ENCODE measurements at places on chromosomes 12 and 14.
A peak's percentile ranks its signal among the peaks of the same experiment; 100 is the strongest.

GRCh38 chr12:115945491-115945885, 332.0 kb downstream of the MED13L start:
- DNase-seq = no peak

DNA sequence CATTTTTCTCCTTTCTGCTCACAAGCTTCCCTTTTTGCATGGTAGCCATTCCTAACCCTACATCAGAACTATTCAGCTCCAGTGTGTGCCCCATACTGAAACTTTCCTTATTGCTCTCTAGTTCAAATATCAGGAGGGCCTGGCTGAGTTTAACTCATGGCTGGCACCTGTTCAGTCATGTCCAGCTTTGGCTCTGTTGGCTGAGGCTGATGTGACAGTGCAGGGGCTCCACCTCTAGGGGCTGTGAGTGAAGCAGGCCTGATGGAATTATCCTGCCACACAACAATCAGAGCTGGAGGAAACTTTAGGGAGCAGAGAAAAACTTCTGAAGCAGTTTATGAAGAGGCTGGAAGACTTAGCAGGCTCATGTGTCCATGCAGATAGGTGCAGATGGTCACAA, 8.5 kb downstream of the COQ6 start:
- DNase-seq = no peak

DNA sequence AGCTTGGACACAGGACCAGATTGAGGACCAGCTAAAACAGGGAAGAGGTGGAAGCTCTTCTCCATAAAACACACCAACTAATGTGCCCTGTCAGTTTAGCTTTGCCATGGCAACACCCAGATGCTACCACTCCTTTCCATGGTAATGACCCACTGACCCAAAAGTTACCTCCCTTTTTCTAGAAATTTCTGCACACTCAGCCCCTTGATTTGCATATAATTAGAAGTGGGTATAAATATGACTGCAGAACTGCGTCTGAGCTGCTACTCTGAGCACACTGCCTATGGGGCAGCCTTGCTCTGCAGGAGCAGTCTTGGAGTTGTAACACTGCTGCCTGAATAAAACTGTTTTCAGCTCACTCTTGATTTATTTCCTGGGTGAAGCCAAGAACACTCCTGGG, 3.2 kb upstream of the TDG start:
- DNase-seq = no peak

DNA sequence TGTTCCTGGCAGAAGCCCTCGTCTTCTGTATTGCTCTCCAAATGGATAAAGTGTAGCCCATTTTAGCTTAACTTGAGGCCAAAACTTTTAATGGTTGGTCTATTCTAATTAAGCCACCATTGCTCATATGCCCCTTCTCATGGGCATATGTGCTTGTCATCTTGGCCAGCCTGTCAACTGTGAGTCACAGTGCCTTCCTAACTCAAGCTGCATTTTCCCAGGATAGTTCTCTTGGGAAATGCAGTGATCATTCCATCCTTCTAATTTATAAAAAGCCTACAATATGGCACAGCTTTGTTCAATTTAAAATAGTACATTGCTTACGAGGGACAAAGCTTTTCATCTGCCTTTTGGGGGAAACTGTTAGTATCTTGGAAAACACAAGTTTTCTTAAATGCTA, 6.6 kb downstream of the PTHLH start:
- DNase-seq = no peak

DNA sequence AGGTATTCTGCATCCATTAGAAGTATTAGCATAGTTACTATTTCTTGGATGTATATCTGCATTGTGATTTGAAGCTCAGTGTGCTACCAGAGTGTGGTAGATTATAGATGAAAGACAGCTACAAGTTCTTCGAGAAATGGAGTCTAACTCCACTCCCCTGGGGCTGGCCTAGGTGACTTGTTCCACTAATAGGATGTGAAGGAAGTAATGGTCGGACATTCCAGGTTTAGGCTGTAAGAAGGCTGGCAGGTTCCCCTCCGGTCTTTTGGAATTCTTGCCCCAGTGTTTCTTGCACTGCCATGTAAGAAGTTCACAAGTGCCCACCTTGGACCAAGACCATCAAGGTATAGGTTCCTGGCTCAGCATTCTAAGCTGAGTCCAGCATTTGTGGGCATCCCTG, 236.4 kb downstream of the FLRT2 start:
- DNase-seq = no peak

- DNase-seq = peak; percentile 48
These were observed 10.0 kb upstream of the GPR68 start for GRCh38 chr14:91254461-91254860.

GRCh38 chr12:84421103-84421502, 491.5 kb downstream of the SLC6A15 start:
- DNase-seq = no peak

- DNase-seq = no peak
These were observed 94.3 kb upstream of the ETV6 start for GRCh38 chr12:11555195-11555594.

- no peak for DNase-seq
These were observed 109.0 kb upstream of the AMIGO2 start for GRCh38 chr12:47188576-47189441.

DNA sequence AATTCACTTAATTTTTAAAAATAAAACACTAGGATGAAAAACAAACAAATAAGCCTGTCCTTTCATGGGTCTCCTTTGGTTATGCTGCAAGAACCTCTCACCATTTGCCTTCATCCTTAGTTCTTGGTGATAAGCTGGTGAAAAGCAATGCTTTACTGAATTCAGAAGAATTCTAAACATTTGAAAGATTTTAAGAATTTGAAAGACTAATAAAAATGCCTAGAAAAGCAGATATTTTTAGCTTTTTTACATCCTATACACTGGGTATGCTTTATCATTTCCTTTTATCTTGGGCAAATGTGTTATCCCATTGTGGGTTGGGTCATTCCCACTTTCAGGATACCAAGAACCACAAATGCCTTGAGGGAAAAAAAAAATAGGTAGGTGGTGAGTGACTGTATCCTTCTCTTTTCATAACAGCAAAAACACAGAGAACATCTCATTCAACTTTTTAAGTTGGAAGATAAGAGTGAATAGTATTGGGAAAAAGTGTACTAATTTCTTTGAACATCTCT, 197.1 kb upstream of the ABCD2 start:
- DNase-seq = no peak

DNA sequence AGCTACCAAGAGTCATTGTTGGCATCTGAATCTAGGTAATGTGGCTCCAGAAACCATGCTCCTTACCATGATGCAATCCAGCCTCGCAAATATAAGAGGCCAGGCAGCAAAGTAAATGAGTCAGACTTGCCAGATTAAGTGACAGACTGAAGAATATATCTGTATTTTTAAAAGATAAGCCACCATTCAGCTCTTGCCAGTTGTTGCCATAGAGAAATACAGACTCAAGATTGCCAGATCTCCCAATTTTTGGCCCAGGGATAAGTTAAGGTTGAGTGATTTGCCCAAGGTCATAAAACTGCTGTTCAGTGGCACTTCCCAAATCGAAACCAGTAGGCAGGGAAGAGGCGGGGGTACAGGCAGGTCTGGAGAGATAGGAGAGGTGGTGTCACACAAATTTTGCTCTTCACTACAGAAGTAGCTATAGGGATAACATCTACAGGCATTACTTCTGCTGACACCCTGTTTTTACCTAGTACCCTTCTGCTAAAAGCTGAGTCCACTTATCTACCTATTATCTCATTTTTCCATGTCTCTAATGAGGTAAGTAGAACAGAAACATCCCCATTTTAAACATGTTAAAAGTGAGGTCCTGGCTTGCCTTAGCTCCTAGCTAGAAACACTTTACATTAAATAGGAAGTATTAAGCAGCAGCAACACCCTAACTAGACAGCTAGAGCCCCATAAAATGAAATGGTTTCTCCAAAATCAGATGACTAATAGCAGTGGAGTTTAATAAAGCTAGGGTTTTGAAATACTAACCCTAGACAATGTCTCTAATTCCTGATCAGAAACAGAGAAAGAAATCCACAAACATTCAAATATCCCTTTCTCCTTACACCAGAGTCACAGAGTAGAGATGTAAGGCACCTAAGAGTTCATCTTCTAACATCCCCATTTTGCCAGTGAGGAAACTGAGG, 19.5 kb downstream of the DCAF5 start:
- no peak for DNase-seq

GRCh38 chr12:67509666-67510386, 138.7 kb upstream of the DYRK2 start:
- no peak for DNase-seq

DNA sequence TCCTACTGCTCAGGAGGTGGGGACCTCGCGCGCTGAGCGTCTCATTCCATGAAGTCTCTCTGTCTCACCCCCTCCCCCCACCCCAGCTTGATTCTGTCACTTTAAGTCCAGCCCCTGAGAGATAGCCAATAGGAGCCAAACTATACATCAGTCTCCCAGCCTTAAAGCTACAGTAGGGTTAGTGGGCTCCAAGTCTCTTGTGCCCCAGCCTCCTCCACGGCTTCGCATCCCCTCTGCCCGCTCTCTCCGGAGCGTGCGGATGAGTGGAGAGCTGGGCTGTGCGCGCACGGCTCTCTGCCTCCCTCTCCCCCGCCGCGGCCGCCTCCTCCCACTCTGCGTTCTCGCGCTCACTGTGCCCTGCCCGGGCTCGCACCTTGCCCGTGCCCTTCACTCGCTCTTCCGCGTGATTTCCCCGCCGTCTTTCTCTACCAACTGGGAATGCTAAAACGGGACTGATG, at the start of gene ESRRB:
ESRRB (plus strand) TSS at position 191 of the 458 bp plus-strand sequence; CDS start at position 456, 265 bp downstream.
- no peak for DNase-seq

- DNase-seq = no peak
These were observed 379.5 kb downstream of the LRFN5 start for GRCh38 chr14:41986083-41986645.

- DNase-seq = no peak
These were observed 50.0 kb downstream of the NCOR2 start for GRCh38 chr12:124517260-124518050.

DNA sequence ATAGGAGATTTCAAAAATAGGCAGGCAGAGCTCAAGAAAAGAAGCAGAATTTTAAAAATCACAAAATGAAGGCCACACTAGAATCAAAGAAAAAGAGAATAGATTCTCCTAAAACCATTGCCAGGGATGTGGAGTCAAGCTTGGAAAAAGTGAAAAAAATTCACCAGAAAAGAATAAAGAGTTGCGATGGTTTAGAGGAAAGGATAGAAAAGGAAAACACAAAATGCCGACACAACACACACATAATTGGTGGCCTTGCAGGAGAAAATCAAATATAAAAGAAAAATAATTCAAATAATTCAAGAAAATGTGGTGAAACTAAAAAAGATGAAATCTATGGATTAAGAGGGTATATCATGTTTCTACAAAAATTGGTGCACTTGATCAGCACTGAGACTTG, 181.6 kb upstream of the C14orf180 start:
- no peak for DNase-seq

- DNase-seq = no peak
These were observed 9.2 kb downstream of the GLIPR1 start for GRCh38 chr12:75489613-75490210.

DNA sequence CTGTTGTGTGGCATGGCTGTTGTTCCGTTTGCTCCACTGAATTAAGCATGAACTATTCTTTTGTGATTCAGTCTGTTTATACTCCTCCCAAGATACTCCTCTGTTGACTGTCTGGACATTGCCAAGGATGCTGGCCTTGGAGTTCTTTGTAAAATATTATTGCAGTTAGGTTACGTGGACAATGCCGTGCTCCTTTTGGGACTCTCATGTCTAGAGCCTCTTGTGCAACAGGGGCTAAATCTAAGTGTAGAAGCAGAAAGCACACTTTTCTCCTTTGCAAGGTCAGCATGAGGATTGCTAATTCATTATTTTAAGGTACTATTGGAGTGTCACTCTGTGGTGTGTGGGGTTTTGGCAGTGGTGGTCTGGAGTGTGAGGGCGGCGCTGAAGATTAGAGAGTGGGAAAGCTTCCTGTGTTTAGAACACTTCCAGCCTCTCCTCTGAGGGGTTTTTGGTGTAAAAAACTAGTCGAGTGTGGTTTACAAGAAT, 125.4 kb downstream of the SAMD4A start:
- no peak for DNase-seq

DNA sequence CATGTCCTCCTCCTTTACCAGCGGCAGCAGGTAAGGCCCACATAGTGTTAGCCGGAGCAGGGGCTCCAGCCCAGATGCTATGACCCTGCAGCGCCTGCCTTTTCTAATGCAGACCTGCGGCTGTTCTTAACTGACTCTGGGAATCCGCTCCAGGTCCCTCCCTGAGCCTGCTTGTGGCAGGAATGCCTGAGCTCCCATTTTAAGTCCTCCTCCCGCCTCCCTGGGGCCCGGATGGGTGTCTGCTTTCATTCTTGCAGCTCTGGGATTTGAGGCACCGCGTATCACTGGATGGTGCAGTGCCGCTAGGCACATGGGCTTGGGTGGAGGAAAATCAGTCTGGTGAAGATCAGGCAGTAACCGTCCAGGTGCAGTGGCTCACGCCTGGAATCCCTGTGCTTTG, 7.6 kb downstream of the TSPAN9 start:
- DNase-seq = no peak

GRCh38 chr14:20684662-20685456, 499 bp downstream of the RNASE4 start:
- no peak for DNase-seq

DNA sequence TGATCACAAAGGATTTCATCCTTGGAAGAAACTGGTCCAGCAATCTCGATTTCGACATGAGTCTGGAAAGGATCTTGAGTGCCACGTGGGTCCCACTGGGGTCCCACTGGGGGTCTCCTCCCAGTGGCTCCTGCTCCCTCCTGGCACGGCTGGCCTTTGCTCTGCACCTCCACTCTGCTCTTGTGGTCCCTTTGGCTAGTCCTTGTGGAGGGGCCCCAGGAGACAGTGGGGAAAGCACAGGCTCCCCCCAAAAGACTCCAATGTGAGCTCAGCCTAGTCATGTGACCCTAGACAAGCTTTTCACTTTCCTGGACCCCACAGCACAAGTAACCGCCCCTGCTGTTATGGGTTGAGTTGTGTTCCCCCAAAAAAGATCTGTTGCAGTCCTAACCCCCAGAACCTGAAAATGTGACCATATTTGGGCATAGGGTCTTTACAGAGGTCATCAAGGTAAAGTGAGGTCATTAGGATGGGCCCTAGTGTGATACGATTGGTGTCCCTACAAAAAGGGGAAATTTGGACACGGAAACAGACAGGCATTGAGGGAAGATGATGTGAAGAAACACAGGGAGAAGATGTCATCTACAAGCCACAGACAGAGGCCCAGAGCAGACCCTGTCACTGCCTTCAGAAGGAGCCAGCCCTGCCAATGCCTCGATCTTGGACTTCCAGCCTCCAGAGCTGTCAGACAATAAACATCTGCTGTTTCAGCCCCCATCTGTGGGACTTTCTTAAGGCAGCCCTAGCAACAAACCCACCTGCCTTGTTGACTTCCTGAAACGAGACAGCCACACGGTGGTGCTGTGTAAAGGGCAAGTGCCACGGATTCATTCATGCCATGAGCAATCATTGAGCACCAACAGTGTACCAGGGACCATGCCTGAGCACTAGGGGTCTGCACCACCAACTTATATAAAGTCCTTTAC, 23.8 kb upstream of the PPP2R5C start:
- peak; percentile 49 for DNase-seq
